ENCODE measurements at places on chromosomes 7 and 10.

- no peak for DNase-seq
These were observed 154.8 kb upstream of the TMEM196 start for GRCh38 chr7:19928247-19928646.

DNA sequence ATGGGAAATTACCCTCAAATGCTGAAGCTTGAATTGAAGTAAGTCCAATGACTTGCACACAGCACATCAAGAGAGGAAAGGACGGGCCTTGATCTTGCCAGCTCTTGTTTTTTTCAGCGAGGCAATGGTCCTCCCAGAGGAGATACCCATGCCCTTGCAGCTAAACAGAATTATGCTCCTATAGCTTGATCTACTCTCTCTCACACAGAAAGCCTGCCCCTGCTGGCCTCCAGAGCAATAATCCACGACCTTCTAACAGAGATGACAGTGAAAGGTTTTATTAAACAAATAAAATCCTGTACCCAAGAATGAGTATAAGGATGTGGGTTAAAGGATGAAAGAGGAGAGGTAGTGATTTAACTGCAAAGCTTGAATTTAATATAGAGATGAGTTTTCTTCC is 268.0 kb downstream of the ADRA2A start:
- DNase-seq = no peak

DNA sequence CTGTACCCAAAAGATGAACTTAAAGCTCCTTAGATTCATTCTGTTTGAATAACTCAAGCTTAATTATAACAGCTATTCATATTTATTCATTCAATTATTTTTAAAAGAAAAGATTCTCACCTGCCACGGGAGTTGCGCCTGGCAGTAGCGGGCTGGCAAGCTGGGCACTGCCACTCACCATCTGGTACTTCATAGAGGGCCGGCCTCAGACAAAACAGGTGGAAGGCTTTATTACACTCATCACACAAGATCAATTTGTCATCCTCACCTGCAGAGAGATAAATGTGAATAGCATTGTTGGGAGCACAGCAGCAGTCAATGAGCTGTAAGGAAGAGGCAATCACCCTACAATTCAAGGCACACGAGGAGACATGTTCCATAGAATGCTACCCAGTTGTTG is 15.8 kb downstream of the FZD9 start:
- no peak for DNase-seq

DNA sequence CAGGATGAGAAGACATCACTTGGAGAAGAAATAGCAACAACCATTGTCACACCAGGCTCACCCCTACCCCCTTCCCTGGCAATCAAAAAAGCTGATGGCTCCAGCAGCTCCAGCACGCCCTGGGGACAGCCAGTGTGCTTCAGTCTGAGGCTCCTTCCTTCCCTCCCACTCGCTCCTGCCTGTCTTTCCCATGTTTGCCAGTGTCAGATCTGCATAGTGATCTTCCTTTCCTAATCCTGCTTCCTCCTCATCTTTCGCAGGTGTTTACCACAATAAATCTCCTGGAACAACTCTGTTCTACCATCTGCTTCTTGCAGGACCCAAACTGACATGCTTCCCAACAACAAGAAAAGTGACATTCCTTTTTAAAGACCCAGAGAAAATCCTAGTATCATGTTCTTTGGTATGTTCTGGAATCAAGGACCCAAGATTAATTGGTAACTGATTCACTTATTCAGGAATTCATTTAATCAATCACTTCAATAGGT is 57.1 kb downstream of the STEAP1B start:
- no peak for DNase-seq

GRCh38 chr10:101444058-101444898 is 90.3 kb downstream of the BTRC start:
- DNase-seq = no peak

- DNase-seq = no peak
These were observed 366.9 kb upstream of the NUPR2 start for GRCh38 chr7:56483153-56483552.

- DNase-seq = no peak
These were observed 40.3 kb downstream of the COL17A1 start for GRCh38 chr10:104045151-104046089.

GRCh38 chr10:71067098-71067740 is 145.2 kb upstream of the UNC5B start:
- DNase-seq = no peak

GRCh38 chr10:52280051-52280450 is 34.0 kb upstream of the DKK1 start:
- DNase-seq = no peak

DNA sequence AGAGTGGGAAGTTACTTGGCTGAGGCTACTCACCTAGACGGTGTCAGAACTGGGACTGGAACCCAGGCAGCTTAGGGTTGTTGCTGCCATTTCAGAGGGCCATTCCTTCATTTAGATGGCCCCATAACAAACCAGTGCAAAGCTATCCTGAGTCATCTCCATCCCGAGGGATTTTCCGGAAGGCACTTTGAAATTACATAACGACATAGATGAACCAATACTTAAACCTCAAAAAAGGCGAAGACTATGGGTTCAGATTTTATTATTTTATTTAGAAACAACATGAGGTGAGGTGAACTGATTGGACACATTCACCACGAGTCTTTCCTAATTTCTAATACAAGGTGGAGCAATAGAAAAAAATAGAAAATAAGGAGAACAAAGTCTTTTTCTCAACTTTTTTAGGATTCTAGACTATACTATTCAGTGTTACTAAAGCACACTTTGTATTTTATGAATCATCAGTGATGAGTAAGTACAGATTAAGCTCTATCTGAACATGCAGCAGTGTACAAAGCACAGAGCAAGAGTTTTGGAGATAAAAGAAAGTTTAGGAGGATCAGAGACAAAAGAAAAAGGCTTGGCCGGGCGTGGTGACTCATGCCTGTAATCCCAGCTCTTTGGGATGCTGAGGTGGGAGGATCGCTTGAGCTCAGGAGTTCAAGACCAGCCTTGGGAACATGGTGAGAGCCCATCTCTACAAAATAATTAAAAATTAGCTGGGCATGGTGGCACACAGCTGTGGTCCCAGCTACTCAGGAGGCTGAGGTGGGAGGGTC is 79.5 kb upstream of the SVIL start:
- DNase-seq = peak; percentile 62

GRCh38 chr7:7768977-7769709 is 50.7 kb upstream of the RPA3 start:
- DNase-seq = no peak

DNA sequence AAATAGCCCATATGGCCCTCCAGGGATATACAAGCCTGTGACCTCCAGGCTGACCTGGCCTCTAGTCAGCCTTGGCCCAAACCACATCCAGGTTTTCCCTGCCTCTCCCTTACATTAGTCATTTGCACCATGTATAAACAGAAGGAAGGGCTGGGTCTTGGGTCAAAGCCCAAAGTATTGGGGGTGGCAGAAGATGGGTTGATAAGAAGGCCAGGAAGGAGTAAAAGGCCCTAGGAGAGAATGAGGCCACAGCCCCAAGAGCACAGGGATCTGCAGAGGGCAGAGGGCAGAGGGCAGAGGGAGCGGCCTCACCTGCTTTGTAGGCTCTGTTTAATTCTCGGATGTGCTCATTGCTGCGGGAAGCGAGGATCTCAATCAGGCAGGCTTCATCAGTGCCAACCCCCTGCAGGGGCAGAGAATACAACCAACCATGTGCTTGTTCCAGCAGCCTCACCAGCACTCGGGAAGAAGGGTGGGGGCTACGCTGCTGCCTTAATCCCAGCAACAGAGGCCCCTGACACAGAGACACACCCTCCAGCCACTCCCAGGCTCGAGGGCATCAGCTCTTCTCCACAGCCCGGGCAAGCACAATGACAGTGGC is 31.3 kb downstream of the PLAC9 start:
- DNase-seq = no peak

DNA sequence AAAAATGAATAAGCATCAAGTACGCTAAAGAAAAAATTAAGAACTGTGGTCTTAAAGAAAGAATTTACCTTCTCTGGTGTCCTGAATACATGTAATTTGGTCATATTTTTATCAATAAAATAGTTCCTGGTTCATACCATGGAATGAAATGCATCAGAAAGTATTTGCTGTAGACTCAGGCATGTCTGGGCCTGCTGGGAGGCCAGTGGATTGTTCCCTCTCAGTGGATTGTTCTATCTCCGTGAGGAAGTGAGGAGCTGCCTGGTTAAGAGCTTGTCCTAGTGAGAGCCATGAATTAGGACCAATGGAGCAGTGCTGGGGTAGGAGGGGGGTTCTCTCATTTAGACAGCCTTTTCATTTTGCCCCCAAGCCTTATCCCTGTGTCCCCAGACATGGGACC is 211.7 kb upstream of the HABP2 start:
- no peak for DNase-seq

GRCh38 chr7:144957998-144958397 is 122.1 kb upstream of the TPK1 start:
- no peak for DNase-seq

DNA sequence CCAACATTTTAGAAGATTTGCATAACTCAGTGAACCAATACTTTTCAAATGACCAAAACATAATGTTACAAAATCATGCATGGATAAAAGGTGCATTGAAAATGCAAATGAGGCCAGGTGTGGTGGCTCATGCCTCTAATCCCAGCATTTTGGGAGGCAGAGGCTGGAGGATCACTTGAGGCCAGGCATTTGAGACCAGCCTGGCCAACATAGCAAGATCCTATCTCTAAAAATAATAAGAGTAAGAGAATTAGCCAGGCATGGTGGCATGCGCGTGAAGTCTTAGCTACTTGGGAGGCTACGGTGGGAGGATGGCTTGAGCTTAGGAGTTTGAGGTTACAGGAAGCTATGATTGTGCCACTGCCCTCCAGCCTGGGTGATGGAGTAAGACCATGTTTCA is 33.4 kb downstream of the SCD start:
- DNase-seq = no peak

Measured in epithelial cell of prostate (primary cell).